ENCODE measurements at places on chromosomes 11 and 22. TPM values are rescaled to one million over a fixed set of nuclear protein-coding genes. Genes with fewer than 3 reads are reported as not detected.

UPK3A gene
- not detected for total RNA-seq

CLP1 gene
- total RNA-seq, result 12.4 TPM

OR2AT4 gene
- total RNA-seq, result not detected

BDNF gene
- 1.4 TPM for total RNA-seq

CCDC81 gene
- 17.1 TPM for total RNA-seq

MRGPRX4 gene
- total RNA-seq, result not detected

ARL2 gene
- 37.4 TPM for total RNA-seq

CALCA gene
- 3.4 TPM for total RNA-seq

All from lung (tissue), 17 donors.